T-helper 2 cell treated with Interferon-gamma antibody and Interleukin-4, amounts not matched to agents 5 μg/mL and 100 μg/mL, for 36 hours (primary cell): ENCODE measurements at places on chromosomes 7 and 10.
A peak's percentile ranks its signal among the peaks of the same experiment; 100 is the strongest.

DNA sequence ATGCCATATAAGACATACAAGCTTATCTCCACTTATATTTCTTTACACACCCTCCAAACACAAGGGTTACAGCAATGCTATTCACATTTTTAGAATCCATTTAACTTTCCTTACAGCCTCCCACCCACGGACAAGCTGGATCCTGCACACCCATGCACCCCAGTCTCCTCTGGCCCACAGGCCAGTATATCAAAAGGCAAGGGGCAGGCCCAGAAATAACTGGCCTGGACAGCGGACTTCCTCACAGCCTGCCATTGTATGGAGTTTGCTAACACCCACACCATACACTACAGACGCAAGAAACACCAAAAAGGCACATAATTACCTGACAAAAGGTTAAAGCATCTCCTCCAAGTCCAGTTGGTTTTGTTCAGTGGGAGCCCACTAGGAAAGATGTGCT is 12.0 kb downstream of the HOXA4 start:
- H3K4me3 ChIP-seq: no peak overlapping the region
- no peak for DNase-seq
- H3K27me3 ChIP-seq: no peaks in the 10 kb centered on the region
- H3K27ac ChIP-seq: no peak overlapping the region
- H3K4me1 ChIP-seq: no peaks in the 10 kb centered on the region

DNA sequence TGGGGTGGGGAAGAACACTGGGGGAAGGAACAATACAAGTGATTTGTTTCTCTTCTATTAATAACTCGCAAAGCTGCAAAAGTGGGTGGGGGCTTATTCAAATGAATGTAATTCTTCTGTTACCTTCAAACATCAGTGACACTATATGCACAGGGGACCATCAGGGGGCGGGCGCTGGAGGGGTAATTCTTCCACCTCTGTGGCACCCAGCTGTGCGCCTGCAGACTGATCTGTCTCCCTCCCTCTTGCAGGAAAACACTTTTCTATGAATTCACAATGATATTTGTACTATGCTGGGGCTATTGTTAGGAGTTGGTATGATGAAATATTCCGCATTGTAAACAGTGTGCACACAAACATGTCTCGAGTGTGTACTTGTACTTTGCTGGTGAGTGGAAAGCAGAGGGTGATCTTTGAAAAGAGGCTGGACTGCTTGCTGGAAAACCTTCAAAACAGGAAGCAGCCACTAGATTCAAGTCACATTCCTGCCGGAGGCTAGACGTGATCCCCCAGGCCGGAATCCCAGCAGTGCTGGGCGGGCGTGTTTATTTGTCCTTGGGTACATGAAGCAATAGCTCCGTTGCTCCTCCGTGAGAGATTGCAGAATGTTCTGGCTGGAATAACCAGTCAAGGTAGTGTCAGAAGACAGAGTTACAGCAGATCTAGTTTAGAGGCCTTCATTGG is 15.8 kb upstream of the BNIP3 start:
- H3K4me3 ChIP-seq: no peak overlapping the region
- DNase-seq: no peak
- H3K27me3 ChIP-seq: peaks cover 6% of the 10 kb centered on the region
- no peaks in the 10 kb centered on the region for H3K36me3 ChIP-seq
- H3K27ac ChIP-seq: no peak overlapping the region

GRCh38 chr7:156638443-156639077 is 2.0 kb upstream of the RNF32 start:
- DNase-seq: no peak
- peaks cover 42% of the 10 kb centered on the region for H3K4me1 ChIP-seq
- H3K4me3 ChIP-seq: peak overlapping the region; percentile 88
- peak overlapping the region; percentile 93 for H3K27ac ChIP-seq

GRCh38 chr7:158572000-158572828 is 15.4 kb downstream of the PTPRN2 start:
- no peak overlapping the region for H3K27ac ChIP-seq
- no peaks in the 10 kb centered on the region for H3K36me3 ChIP-seq
- H3K4me1 ChIP-seq: no peaks in the 10 kb centered on the region
- DNase-seq: no peak

GRCh38 chr7:116499168-116500077 is at the start of gene CAV2:
Gene CAV2, plus strand, starts transcription at chr7:116499738. Its CDS starts 44 bp downstream, at chr7:116499782.
- peaks cover 8% of the 10 kb centered on the region for H3K4me1 ChIP-seq
- no peak within 1 kb of the TSS for H3K27ac ChIP-seq
- H3K27me3 ChIP-seq: peaks cover 62% of the 10 kb centered on the region
- DNase-seq: no peak
- peak within 1 kb of the TSS; percentile 59 for H3K4me3 ChIP-seq

DNA sequence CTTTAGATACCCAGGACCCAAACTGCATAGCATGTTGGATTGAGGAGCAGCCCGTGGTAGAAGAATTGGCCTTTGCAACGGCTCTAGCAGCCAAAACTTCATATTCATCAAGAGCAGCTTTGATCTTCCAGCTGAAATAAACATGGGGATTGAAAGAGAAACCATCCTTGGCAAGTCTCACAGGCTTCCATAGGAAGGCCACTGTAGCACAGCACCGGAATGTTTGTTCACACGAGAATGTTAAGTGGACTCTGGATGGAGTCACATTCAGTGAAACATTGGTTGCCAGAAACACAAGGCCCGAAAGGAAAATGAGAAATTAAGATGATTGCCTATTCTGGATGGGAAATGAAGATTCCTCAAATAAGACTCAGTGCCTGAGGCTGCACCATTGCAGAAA is 97.4 kb downstream of the RAB18 start:
- no peaks in the 10 kb centered on the region for H3K36me3 ChIP-seq
- no peak overlapping the region for H3K4me3 ChIP-seq
- no peak for DNase-seq
- no peak overlapping the region for H3K27ac ChIP-seq

- H3K4me1 ChIP-seq: peaks cover 52% of the 10 kb centered on the region
- H3K27ac ChIP-seq: peak overlapping the region; percentile 77
- peak overlapping the region; percentile 70 for H3K4me3 ChIP-seq
- DNase-seq: peak; percentile 74
- no peaks in the 10 kb centered on the region for H3K27me3 ChIP-seq
Measured at GRCh38 chr10:74977913-74978847, 133.3 kb upstream of the SAMD8 start.

- DNase-seq: no peak
- no peak overlapping the region for H3K4me3 ChIP-seq
- no peak overlapping the region for H3K27ac ChIP-seq
- no peaks in the 10 kb centered on the region for H3K36me3 ChIP-seq
- H3K27me3 ChIP-seq: no peaks in the 10 kb centered on the region
Measured at GRCh38 chr7:38438970-38439369, 165.5 kb upstream of the TARP start.

DNA sequence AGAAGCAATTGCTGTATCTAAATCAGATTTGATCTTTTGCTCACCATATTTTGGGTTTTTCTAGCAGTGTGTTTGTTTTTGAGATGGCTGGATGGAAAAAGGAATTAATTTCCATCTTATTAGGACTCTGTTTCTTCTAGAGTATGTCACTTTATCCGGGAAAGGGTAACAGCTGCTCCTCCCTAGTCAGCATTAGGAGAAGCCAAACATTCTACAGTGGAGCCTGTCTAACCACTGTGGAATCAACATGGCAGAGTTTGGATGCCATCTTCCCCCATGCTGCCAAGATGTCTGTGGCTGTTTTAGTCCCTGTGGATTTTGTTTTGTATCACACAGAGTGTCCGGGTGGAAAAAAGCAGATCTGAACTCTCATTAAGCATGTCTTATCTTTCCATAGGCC is 16.0 kb upstream of the LMOD2 start:
- H3K27me3 ChIP-seq: peaks cover 26% of the 10 kb centered on the region
- no peak for DNase-seq
- H3K4me3 ChIP-seq: no peak overlapping the region
- no peaks in the 10 kb centered on the region for H3K36me3 ChIP-seq

DNA sequence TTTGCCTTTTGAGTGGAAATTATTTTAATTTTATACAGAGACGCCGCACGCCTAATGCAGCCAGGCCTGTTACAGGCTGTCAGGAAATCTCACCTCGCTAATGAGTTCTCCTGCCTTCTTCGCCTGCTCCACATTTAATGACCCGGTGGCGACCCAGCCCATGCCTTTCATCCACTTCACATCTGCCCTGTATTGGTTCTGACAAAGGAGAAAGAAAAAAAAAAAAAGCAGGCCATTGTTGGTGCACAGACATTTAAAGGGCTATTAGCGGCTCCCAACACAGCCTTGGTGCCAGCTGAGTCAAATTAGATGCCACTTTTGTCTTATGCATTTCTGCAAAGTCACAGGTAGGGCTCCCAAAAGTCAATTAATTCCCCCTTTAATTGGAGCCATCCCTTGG is 43.3 kb downstream of the NRAP start:
- H3K36me3 ChIP-seq: no peaks in the 10 kb centered on the region
- DNase-seq: no peak
- no peak overlapping the region for H3K27ac ChIP-seq
- no peak overlapping the region for H3K4me3 ChIP-seq
- H3K4me1 ChIP-seq: no peaks in the 10 kb centered on the region
- H3K27me3 ChIP-seq: peaks cover 23% of the 10 kb centered on the region

GRCh38 chr10:112631501-112632400 is 184.7 kb downstream of the VTI1A start:
- no peaks in the 10 kb centered on the region for H3K36me3 ChIP-seq
- no peak for DNase-seq
- H3K27ac ChIP-seq: no peak overlapping the region
- no peaks in the 10 kb centered on the region for H3K27me3 ChIP-seq
- no peak overlapping the region for H3K4me3 ChIP-seq
- no peaks in the 10 kb centered on the region for H3K4me1 ChIP-seq

- no peak for DNase-seq
- H3K27me3 ChIP-seq: peaks cover 6% of the 10 kb centered on the region
- H3K4me3 ChIP-seq: no peak overlapping the region
- no peak overlapping the region for H3K27ac ChIP-seq
Measured at GRCh38 chr7:117086788-117087187, 133.5 kb downstream of the ST7 start.

- H3K27ac ChIP-seq: no peak overlapping the region
- H3K4me1 ChIP-seq: no peaks in the 10 kb centered on the region
- no peak overlapping the region for H3K4me3 ChIP-seq
- H3K36me3 ChIP-seq: no peaks in the 10 kb centered on the region
- DNase-seq: no peak
Measured at GRCh38 chr7:97313900-97314299, 196.4 kb downstream of the SDHAF3 start.

DNA sequence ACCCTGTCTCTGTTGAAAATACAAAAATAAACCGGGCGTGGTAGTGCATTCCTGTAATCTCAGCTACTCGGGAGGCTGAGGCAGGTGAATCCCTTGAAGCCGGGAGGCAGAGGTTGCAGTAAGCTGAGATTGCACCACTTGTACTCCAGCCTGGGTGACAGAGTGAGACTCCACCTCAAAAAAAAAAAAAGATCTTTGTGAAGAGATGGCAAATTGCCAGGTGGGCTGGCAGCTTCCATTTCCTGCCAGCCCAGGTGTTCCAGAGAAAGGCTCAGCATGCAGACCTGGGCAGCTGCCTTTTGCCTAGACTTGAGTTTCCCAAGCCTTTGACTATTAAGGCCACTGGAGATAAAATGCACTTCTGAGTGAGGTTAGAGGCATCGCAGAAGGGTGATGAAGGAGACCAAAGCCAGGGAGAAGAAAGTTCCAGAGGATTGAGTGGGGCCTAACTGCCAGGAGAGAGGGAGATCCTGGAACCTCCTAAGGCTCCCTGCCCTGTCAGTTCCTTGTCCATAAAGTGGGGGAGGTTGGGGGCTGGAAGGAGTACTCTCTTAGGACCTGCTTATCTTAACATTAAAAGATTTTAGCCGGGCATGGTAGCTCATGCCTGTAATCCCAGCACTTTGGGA is 10.0 kb upstream of the DDIT4 start:
- DNase-seq: no peak
- H3K27ac ChIP-seq: peak overlapping the region; percentile 31
- H3K36me3 ChIP-seq: no peaks in the 10 kb centered on the region
- H3K4me3 ChIP-seq: peak overlapping the region; percentile 36

DNA sequence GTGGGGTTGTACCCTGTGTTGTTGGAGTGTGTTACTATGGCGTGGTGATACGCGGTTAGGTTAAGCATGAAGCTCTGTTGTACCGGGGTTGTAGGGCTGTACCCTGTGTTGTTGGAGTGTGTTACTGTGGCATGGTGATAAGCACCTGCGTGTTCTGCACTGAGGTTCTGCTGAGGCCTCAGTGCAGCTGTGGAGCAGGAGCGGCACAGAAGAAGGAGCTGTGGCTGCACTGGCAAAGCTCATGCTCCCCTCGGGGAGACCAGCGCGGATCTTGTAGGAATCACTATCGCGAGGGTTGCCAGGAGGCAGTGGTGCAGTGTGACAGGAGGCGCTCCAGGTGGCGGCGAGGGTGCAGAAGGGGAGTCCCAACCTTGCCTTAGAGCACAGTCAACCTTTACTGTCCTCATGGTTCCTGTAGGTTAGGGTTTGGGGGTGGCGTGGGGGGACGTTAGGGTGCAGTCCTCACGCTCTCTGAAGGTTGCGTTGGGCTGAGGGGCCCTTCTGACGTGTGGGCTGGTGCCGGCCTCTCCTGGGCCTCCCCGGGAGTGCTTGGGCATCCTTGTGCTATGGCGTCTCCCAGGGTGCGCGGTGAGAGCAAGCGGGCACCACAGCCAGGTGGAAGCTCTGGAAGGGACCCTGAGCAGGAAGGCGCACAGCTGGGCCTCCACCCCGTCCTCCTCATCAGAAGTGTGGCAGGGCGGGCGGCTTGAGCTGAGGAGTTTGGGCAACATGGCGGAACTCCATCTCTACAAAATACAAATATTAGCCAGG is 11.0 kb downstream of the DYNC2I1 start:
- H3K4me1 ChIP-seq: peaks cover 24% of the 10 kb centered on the region
- H3K4me3 ChIP-seq: no peak overlapping the region

GRCh38 chr7:41592794-41593193 is 110.1 kb downstream of the INHBA start:
- H3K27ac ChIP-seq: no peak overlapping the region
- H3K27me3 ChIP-seq: no peaks in the 10 kb centered on the region
- H3K36me3 ChIP-seq: no peaks in the 10 kb centered on the region
- DNase-seq: no peak
- H3K4me1 ChIP-seq: no peaks in the 10 kb centered on the region

- no peaks in the 10 kb centered on the region for H3K36me3 ChIP-seq
- DNase-seq: no peak
- no peak overlapping the region for H3K27ac ChIP-seq
- H3K27me3 ChIP-seq: peaks cover 22% of the 10 kb centered on the region
- H3K4me1 ChIP-seq: no peaks in the 10 kb centered on the region
Measured at GRCh38 chr10:33179067-33179466, 155.4 kb downstream of the NRP1 start.

DNA sequence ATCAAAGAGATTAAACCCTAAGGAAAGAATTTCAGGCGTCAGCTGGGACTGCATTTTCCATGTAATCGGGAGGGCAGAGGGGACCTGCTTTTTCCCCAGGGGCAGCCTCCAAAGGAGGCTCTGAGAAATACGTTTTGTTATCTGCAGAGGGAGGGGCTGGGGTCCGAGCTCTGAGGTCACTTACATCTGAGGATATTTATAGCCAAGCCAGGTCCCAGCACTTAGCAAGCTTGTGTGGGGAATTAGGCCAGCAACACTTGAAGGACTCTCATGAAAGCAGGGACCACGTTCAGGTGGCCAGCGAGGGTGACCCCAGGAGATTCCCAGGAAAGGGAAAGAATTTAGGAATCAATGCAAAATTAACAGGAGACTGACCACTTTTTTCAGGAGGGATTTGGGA is 20.6 kb upstream of the GDI2 start:
- no peak overlapping the region for H3K27ac ChIP-seq
- H3K4me1 ChIP-seq: no peaks in the 10 kb centered on the region
- H3K4me3 ChIP-seq: no peak overlapping the region

GRCh38 chr7:94971051-94971867 is 63.9 kb downstream of the PPP1R9A start:
- H3K4me1 ChIP-seq: no peaks in the 10 kb centered on the region
- no peak overlapping the region for H3K27ac ChIP-seq
- H3K4me3 ChIP-seq: no peak overlapping the region
- no peak for DNase-seq
- H3K36me3 ChIP-seq: no peaks in the 10 kb centered on the region
